Prostate gland (tissue), 2 donors: ENCODE measurements at places on chromosomes 16 and 17.

DNA sequence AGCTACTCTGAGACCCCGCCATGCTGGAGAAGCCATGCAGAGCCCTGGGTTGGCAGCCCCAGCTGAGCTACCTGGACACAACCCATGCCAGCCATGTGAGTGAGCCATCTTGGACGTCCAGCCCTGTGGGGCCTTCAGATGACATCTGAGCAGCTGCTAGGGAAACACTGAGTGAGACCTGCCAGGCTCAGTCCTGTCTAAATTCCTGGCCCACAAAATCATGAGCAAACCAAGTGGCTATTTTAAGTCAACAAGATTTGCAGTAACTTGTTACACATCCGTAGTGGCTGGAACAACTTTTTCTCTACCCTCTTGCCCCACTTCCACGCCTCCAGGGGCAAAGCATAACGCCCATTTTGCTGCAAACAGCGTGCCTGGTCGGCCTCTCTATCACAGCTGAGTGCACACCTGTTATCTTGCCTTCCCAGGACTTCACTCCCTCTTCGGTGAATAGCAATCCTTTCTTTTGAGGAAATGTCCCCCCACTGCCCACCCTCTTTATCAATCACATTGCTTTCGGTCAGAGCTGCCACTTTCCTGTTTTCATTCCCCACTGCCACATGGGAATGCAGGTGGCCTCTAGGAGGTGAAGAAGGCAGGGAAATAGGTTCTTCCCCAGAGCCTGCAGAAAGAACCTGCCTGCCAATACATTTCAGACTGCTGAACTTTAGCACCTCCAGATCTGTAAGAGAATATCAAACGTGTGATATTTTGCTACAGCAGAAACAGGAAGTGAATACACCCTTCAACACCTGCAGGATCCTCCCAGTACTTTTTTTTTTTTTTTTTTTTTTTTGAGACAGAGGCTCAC, 7.4 kb upstream of the SCIMP start:
- DNase-seq: no peak

GRCh38 chr17:50184064-50184463, 17.4 kb downstream of the COL1A1 start:
- no peak for DNase-seq

GRCh38 chr17:38921756-38922411, 3.5 kb upstream of the LASP1NB start:
- DNase-seq: no peak

GRCh38 chr16:14576069-14576468, 54.0 kb downstream of the PARN start:
- no peak for DNase-seq

GRCh38 chr17:38883592-38884526, 14.0 kb downstream of the LASP1 start:
- DNase-seq: no peak

- no peak for DNase-seq
Observed at GRCh38 chr16:70576431-70577255, 53.0 kb downstream of the SF3B3 start.

- DNase-seq: no peak
Observed at GRCh38 chr17:78908426-78908825, 5.4 kb upstream of the CEP295NL start.

GRCh38 chr16:85422196-85422631, 190.9 kb upstream of the GSE1 start:
- no peak for DNase-seq

GRCh38 chr17:45223539-45224528, 2.1 kb downstream of the FMNL1 start:
- DNase-seq: no peak

DNA sequence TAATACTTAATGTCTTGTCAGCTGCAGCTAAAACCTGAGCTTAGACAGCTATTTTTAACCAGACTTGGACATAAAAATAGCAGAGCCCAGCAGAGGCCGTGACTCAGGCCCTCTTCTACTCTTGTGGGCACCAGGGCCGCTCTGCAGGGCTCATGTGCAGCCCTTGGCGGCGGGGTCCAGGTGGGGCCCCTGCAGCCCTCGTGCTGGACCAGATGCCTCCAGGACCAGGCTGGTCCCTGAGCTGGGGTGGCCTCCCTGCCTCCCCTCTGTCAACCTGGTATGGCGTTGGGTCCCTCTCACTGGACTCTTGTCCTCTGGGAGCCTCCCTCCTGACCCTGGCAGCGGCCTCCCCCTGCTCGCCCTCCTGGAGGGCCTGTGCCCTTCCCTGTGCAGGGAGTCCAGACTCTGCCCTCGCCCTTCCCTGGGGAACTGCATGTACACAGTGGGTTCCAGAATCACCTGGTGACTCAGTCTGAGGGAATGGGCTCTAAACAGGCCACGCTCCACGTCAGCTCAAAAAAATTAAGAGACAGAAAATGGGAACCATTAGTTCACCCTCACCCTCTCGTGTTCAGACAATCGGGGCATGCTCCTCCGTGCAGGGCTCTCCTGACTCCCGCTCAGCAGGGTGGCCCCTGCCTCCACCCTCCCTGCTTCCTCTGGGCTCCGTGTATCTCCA, 9.7 kb downstream of the CDK5R1 start:
- no peak for DNase-seq

- no peak for DNase-seq
Observed at GRCh38 chr16:88068476-88069396, 117.5 kb downstream of the BANP start.

GRCh38 chr17:6677158-6677831, 25.7 kb downstream of the C17orf100 start:
- DNase-seq: no peak
